ENCODE measurements at places on chromosomes 1 and 21. TPM values are rescaled to one million over a fixed set of nuclear protein-coding genes. Genes with fewer than 3 reads are reported as not detected.

The TMCO1 gene
- 66.8 TPM for total RNA-seq

The SDC3 gene
- 25.9 TPM for total RNA-seq

The LCE1F gene
- total RNA-seq: not detected

The HLX gene
- total RNA-seq: 25.2 TPM

The TMIGD3 gene
- total RNA-seq: not detected

The OR2T35 gene
- not detected for total RNA-seq

The VANGL2 gene
- not detected for total RNA-seq

The SPRR5 gene
- not detected for total RNA-seq

The C1QB gene
- not detected for total RNA-seq

The APOBEC4 gene
- total RNA-seq: not detected

The CR1L gene
- not detected for total RNA-seq

The AKNAD1 gene
- 0.17 TPM for total RNA-seq

The CACHD1 gene
- total RNA-seq: 5.4 TPM

The AMY1A gene
- not detected for total RNA-seq

The CNTN2 gene
- not detected for total RNA-seq

The ANGPTL7 gene
- total RNA-seq: 1.5 TPM

The OPRD1 gene
- not detected for total RNA-seq

The ACTN2 gene
- under 0.01 TPM for total RNA-seq

The ADAM30 gene
- not detected for total RNA-seq

The SPRR1A gene
- not detected for total RNA-seq

The CD5L gene
- not detected for total RNA-seq

The MSH4 gene
- total RNA-seq: 0.66 TPM

The HHIPL2 gene
- 0.33 TPM for total RNA-seq

The CRP gene
- not detected for total RNA-seq

The PMVK gene
- total RNA-seq: 8.5 TPM

The CCDC27 gene
- total RNA-seq: not detected

The LCE1A gene
- total RNA-seq: not detected

The RGL1 gene
- 16.2 TPM for total RNA-seq

The GBP7 gene
- total RNA-seq: not detected

The HNRNPR gene
- 59.1 TPM for total RNA-seq

The REN gene
- total RNA-seq: 0.17 TPM

The TNFRSF25 gene
- 1.5 TPM for total RNA-seq

The GCSAML gene
- total RNA-seq: not detected

The SEMA4A gene
- 0.77 TPM for total RNA-seq

The FAM43B gene
- total RNA-seq: under 0.01 TPM

The ZBTB8A gene
- total RNA-seq: 5.9 TPM

The NENF gene
- 65.5 TPM for total RNA-seq

The KCNQ4 gene
- total RNA-seq: under 0.01 TPM

Data from fibroblast of lung (primary cell).